ENCODE measurements at places on chromosomes 7 and 10.

GRCh38 chr10:80489371-80490112 is 35.4 kb downstream of the TSPAN14 start:
- no peak for DNase-seq

DNA sequence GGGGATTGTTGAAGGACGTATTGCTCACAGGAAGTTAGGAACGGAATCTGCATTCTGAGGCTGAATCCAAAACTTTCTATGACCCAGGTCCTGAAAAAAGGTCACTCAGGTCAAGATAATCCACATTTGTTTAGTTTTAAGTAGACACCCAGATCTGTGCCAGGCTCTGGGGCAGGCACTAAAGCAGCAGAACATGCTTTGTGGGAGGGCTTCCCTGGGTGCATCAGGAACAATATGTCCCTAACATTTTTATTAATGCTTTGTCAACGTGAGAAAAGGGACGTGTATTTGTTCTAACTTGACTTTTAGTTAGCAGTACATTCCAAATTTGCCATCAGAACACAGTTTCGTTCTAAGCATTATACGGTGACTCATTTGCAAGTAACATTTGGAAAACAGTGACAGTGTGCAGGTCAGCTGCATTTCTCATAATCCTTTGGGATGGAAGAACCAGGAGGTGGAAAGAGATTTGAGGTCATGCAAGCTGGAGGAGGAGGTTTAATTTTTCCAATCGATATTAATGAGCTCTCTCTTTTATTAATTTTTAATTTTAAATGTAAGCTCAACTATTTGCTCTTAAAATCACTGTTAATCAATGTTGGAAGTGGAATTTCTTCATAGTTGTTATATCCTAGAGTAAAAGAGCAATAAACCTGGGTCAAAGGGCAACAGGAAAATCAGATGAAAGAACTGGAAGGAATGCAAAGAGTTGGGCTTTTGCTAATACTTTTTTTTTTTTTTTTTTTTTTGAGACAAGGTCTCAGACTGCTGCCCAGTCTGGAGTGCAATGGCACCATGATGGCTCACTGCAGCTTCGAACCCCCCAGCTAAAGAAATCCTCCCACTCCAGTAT is 35.0 kb downstream of the TAS2R41 start:
- DNase-seq: no peak

- no peak for DNase-seq
These were observed 99.2 kb downstream of the ARID5B start for GRCh38 chr10:62000726-62001125.

DNA sequence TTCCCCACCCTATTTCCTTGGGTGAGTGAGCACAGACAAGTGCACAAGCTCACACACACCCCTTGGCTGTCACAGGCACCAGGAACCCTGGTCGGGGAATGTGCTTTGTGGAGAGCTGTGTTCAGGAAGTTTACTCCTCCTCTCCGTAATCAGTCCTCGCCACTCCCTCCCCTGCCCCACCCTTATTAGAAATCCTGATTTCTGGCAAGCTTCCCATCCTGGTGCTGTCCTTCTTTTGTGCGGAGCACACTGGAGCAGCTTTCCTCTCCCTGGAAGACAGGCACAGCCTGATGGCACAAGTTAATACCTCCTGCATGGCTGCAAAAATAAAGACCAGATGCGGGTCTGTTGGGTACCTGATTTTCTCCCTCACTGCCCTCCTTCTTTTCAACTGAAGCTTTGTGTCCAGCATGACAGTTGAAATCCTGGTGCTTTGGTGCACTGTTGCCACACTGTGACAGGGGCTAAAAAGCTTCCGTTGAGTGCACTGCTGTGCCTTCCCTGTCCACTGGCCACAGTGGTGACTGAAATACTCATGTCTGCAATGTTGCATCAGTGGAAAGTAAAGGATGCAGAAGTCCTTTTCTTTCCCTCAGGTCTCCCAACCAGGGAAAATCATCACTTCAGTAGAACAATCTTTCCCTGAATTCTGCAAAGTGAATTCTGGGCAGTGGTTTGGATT is 55.0 kb downstream of the LRRC4 start:
- no peak for DNase-seq

GRCh38 chr7:84535580-84536270 is 341.1 kb upstream of the SEMA3A start:
- DNase-seq: no peak

DNA sequence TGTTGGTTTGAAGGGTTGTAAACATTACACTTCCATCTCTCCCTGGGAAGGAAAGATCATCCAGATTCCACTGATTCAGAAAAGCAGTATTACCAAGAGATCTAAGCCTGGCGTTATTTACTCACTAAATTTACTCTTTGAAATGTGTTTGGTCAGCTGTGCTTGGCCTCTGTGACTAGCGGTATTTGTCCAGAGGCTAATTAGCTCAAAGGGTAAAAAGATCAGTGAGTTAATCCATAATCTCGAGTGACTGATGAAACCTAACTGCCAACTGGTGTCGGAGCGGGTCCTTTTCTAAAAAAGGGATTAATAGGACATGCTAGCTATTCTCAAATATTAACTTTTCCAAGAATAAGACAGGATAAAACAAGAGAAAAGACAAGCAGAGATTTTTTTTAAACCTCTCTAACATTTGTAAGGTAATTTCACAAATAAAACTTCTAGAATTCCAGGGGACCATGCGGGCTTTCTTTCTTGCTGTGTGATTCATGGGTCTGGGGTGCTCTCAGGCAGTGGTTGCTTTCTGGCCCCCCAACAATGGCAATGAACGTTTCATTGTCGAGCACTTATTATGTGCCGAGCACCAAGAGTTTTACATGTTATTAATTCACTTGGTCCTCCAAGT is 247.3 kb upstream of the AOAH start:
- DNase-seq: no peak

DNA sequence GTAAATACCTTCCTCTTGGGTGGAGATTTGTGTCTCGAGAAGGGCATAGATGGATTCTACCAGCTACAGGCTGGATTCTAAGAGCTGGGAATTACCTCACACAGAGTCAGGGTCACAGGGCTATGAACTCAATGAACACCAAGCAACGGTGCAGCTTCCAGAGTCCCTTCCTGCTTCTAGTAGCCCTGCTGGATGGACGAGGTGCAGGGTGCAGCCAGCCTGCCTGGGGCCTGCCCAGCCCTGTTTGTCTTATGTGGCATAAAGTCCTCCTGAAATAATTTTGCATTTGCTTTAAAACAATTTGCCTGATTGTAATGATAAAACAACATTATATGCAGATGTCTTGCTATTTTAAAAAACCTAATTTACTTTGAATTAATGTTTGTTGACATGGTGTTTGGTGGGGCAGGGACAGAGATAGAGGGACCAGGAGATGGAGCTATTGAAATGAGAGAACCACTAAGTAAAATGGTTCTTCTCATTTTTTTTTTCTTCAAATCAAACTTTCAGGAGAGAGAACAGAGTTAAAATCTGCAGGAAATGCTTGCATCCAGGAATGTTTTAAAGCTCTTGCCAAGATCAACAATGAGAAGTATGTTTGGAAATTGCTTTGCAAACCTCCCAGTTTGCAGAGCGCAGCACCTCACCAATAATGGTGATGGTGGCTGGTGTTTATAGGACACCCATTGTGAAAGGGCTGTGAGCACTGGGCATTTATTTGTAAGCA is 305.4 kb upstream of the PODXL start:
- DNase-seq: no peak

DNA sequence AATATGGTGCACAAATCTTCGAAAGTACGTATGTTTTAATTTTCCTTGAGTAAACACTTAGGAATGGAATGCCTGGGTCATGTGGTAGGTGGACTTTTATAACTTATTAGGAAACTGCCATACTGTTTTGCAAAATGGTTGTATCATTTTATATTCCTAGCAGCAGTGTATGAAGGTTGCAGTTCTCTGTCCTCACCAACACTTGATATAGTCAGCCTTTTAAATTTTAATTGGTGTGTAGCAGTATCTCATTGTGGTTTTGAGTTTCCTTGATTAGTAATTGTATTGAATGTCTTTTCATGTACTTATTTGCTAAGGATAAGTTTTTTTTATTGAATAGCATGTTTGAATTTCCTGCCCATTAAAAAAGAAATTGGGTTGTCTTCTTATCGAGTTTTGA is 926 bp upstream of the PCBD1 start:
- DNase-seq: no peak

GRCh38 chr7:47354831-47355541 is 226.9 kb downstream of the TNS3 start:
- DNase-seq: no peak

DNA sequence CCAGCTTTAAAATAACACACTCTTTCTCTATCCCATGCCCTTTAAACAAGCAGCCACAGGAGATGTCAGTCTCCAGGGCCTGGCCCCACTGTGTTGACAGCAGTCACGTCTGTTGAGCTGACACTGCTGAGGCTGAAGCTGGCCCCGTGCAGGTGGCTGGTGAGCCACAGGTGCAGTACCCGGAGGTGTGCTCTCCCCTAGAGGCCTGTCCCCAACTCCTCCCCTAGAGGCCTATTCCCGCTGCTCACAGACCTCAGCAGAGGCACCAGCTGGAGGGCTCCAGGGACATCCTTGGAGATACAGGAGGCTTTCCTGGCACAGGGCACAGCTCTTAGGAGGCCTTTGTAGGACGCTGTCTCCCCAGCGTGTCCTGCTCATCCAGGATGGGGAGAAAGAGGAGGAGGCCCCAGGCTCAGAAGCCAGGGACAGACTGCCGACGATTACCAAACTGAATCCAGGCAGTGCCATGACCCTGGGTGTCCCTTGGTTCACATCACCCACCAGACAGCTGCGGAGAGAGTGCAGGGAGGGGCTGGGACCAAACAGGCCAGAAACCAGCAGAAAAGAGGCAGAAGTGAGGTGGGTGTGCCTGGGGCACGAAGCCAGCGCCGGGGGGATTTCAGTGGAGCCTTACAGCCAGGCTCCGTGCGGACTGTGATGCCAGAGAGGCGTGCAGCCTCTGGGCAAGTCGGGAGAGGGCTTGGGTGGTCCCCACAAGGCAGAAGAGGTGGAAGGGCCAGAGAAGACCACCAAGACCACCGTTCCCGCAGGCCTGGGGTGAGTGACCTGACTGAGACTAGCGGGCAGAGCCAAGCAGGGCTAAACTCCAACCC is 18.5 kb upstream of the TTYH3 start:
- no peak for DNase-seq

DNA sequence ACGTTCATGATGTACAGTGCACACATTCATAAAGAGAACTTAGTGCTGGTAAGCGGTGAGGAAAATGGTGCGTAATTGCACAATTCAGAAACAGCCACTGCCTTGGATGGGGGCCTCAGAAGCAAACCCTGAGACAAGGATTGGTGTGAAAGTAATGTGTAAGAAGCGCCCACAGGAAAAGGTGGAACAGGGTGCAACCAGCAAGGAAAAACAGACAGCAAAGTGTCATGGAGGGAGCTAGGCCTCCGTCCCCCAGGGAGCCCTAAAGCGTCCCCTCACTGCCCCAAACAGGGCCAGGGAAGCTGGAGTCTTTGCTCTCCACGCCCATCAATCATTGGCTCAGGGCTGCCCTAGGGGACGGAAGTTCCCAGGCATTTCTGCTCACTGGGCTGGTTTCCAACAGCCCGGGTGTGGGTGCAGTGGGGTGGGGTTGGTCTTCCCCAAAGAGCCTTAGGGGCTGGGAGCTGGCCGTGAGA is 9.6 kb upstream of the C10orf105 start:
- DNase-seq: no peak

Data from activated naive CD8-positive, alpha-beta T cell treated with anti-CD3 and anti-CD28 coated beads, Interleukin-2, amount 50 U/mL, for 24 hours (primary cell).